ENCODE measurements at places on chromosomes 7 and 10.
A peak's percentile ranks its signal among the peaks of the same experiment; 100 is the strongest.

- no peak for DNase-seq
Measured at GRCh38 chr10:122204691-122205489, 66.2 kb upstream of the BTBD16 start.

DNA sequence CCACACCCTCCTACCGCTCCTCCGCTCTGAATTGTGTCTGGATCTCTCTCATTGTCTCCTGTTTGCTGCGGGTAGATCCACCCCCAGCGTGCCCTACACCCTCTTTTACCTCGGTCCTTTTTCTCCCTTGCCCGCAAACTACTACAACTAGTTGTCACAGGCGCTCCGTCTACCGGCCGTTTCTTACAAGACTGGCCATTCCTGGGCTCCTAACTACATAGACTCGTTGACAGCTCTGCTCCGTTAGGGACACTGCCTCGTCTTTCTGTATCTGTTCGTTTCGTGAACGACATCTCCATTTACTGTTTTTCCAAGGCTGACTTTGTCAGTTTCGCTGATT, 786 bp downstream of the TAF3 start:
- DNase-seq: peak; percentile 25

DNA sequence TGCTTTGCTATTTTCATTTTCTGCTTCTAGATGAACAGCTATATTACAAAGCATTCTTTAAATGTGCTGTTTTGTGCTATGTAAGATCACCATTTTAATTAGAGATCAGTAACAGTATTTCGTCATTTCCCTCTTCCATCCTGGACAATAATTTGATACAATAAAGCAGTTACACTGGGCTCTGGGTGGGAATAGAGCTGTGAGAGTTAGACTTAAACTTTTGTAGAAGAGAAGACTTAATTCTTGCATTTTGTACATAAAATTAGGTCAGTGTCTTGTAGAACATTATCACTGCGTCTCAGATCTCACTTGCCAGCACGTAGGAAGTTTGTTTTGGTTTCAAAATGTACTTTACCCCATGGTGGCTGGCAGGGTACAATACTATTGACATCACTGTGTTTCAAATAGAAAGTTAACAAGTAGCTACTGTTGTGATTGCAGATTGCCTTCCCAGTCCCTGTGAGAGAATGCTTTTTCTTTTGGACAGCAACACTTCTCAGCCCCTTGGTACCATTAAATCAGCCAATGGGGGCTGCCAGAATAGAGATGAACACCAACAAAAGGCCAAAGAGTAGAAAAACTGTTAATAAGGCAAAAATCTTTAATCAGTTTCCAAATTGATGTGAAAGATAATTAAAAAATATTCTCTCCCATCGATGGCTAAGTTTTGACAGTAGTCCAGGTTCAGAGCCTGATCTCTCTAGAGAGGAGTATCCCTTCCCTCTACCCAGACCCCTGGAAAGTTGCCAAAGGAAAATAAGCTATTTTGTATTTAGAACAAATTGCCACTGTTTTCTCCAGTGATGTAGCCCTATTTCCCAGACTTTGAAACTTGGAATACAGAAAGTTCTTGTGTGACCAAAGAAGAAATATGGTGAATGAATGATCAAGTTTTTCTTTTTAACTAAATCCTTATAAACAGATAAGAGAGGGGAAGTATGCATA, 35.1 kb downstream of the SMNDC1 start:
- no peak for DNase-seq

DNA sequence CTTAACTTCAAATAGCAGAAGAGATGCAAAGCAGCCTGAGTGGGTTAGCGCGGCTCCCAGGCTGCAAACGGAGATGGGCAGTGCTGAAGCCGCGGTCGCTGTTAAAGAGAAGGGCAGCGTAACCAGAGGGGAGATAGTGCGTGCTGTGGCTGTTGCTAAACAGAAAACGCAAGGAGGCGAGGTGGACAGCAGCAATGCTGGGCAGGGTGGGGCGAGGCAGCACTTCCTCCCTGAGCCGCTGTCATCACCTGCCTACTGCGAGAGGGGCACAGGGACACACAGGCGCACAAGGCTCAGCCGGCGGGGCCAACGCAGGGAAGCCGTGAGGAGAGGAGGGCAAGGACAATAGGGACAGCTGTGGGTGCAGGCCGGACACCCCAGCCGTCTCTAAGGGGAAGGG, 137.3 kb downstream of the MAD1L1 start:
- no peak for DNase-seq

DNA sequence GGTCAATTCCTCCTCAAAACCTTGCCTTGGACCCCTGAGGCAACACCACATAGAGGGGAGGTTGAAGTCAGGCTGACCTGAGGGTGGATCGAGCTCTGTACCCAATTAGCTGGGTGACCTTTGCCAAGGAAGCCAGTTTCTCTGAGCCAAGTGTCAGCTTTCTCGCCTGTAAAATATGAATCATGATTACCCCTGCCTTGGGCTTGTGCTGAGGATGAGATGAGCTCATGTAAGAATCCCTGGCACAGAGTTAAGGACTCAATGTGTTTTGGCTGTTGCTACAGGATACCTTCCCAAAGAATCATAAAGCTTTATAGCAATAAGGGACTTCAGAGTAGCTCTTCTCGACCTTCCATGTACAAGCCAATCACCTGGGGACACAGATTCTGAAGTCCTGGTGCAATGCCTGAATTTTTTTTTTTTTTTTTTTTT, 43.5 kb upstream of the CACUL1 start:
- DNase-seq: no peak

DNA sequence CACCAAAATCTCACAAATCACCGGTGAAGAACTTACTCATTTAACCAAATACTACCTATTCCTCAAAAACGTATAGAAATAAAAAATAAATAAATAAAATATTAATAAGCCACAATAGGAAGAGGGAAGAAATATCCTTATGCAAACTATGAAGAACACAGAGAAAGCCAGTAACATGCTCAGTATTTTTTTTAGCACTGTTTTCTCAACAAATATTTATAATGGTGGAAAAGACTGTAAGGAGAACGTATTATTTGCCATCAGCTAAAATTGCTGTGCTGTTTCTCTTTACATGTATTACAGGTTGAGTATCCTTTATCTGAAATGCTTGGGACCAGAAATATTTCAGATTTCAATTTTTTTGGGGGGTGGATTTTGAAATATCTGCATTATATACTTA, 21.0 kb downstream of the KIAA1217 start:
- DNase-seq: no peak

DNA sequence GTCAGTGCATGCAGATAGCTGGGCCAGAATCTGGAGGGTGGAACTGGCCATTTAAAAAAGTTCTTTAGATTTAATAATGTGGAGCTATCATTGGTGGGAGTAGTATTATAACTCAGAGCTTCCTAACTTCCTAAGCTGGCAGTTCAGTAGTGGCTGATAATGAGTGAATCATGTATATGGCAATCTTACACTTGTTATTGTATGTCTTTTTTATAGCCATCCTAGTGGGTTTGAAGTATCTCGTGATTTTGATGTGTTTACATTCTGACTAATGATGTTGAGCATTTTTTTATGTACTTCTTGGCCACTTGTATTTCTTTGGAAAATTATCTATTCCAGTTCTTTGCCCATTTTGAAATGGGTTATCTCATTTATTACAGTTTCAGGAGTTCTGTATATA, 15.4 kb downstream of the TFAM start:
- DNase-seq: no peak

DNA sequence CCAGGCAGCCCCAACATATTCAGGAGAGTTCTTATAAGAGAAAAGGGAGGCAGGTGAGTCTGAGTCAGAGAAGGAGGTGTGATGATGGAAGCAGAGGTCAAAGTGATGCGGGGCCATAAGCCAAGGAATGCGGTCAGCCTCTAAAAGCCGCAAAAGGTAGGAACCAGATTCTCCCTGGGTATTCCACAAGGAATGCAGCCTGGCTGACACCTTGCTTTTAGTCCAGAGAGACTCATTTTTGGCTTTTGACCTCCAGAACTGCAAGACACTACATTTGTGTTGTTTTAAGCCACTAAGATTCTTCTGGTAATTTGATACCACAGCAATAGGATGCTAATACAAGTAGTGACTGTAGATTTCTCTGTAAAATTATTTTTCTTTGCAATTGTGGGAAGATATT, 151.5 kb upstream of the EEPD1 start:
- DNase-seq: no peak

DNA sequence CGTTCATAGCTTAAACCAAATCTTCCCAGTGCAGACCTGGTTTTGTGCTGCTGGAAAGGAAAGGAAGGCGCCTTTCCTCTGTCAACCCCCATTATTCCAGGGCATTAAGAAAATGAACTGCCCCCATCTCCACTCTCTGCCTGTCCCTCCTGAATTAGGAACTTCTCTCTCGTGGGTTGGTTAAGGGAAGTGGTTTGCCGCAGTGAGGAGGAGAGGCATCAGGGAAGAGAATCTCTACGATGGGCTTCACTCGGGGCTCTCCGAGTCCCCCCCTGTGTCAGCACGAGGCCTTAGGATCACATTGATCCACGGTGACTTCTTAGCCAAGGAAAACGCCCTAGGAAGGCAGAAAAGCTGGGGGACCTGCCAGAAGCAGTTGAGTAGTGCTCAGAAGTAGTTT, 53.9 kb upstream of the LYZL2 start:
- DNase-seq: no peak

DNA sequence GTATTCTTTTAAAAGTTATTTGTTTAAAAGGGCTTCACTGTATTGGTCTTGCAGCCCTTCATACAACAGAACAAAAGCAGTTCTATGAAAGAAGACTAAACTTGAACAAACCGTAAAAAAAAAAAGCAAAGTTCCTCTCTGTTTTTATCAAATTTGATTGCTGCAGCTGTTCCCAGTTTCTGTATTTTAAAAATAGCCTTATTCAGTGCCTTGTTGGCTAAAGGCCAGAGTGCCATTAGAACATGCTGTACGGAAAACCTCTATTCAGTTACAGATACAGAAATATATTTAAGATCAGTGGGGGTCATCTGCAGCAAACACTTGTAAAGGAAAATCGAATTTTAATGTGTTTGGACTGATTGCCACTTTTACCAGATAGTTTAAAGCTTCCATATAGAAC, 207.8 kb upstream of the ETV1 start:
- DNase-seq: peak; percentile 44

GRCh38 chr10:78424723-78425122, 391.1 kb downstream of the RPS24 start:
- DNase-seq: no peak

GRCh38 chr7:151307536-151307935, 34.1 kb upstream of the NUB1 start:
- no peak for DNase-seq

DNA sequence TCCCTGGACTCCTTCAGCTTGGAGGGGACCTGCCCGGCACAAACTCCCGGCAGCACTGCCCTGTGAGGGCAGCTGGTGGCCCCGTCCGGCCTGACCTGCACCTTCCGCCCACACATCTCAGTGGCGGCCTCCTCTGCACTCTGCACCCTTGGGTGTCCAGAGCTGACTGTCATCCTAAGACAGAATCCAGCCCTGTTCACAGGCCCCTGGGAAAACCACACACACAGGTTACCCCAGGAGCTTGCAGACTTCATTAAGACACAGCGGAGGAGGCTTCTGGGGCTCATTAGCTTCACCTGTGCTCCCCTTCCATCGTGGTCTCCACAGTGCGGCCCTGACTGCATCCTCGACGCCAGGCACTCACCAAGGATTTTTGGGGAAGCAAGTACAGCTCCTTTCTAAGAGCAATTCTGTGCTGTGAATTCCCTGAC, 51.5 kb upstream of the SHH start:
- DNase-seq: no peak

DNA sequence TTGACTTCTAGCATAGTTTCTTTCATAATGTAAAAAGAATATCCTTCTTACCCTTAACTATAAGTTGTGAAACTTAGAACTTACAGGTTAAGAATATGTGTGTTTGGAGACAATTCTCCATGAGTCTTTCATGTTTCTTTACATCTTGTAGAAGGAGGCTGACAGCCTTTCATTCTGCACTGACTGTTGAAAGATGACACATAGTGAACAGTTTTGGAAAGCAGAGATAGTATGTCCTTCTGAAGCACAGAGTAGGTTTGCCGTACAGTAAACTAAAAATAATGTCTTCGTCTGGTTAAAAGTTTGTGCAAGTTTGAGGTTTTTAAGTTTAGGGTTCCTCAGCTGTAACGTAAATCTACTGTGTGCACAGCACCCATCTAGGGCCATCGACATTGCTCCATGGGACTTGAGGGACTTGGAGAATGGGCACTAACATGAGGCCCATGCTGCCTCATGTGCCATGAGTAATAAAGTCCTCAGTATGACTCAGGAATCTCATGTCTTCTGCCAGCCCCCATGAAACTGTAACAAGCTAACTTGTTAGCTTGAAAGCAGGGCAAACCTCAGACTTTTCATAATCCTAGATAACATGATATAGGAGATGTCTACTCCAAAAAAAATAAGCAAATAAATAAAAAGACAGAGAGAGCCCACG, 24.5 kb upstream of the ELAPOR2 start:
- DNase-seq: no peak

DNA sequence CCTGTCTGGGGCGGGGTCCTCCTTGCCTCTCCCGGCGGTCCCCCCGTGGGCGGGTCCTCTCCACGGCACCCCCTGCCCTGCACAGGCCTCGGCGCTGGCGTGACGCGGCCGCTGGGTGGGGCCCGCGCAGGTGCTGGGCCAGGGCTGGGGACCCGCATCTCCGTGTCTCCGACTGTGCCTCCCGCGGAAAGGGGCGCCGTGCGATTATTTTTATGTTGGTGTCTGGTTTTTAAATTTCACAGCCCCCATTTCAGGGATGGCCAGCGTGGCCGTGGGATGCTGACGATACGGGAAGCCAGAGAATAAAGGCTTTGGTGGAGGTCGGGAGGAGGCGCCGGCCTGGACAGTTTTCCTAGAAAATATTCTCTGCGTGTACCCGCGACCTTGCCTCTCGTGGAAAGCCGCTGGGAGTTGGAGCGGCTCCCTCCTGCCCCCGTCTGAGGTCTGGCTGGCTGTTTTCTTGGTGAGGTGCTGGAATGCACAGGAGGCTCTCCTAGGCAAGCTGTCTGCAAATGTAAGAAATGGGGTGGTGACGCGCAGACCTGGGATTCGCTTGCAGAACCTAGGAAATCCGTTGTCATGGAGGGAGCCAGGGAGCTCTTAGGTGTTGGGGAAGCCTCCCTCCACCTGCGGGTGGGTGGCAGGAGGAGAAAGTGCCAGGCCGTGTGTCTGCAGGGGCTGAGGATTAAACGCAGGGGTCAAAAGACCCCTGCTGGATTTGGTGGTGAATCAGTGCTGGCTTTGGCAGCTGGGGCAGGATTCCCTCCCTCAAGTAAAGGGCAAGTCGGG, 28.7 kb upstream of the JAKMIP3 start:
- peak; percentile 2 for DNase-seq

GRCh38 chr7:105680505-105681187, 99.4 kb upstream of the EFCAB10 start:
- DNase-seq: no peak

- DNase-seq: peak; percentile 61
Measured at GRCh38 chr7:117012696-117013095, 59.4 kb downstream of the ST7 start.
